Stimulated activated CD8-positive, alpha-beta memory T cell treated with anti-CD3 and anti-CD28 coated beads, Interleukin-2, amount 100 ng/mL, for 1 hour (primary cell): ENCODE measurements at places on chromosomes 6 and 20.
A peak's percentile ranks its signal among the peaks of the same experiment; 100 is the strongest.

DNA sequence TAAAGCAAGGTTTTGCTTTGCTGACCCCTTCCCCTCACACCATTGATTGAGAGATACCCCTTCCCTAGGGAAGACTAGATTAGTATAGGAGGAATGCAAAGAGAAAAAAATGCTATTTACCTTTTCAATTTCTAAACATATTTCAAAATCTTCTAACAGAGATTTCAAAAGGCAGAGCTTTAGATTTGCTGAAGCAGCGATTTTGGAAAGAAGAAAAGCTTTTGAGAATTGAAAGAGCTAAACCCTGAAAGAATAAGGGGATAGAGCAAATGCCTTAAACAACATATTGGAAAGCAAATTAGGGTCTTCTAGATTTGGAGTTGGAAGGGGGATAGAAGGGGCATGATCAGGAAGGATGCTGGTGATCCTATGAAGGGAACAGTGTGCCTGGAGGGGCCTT lies 46.5 kb upstream of the KLHL31 start:
- no peak for DNase-seq

- no peak for DNase-seq
Observed at GRCh38 chr6:96223695-96224094, 207.9 kb downstream of the FUT9 start.

DNA sequence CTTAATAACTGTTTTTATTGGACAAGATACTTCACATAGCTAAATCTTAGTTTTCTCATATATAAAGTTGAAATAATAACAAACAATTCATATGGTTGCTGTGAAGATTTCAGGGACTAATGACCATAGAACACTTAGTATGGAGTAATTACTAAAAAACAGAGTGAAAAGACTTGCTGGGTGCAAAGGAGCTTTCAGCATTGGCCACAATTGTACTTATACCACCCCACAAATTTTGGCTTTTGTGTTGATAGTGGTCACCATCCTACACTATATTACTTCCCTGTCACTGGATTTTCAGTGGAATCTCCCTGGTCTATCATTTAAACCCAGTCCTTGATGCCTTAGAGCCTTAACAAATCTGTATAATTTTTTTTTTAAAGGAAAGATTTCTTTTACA lies 398.6 kb upstream of the EPHA7 start:
- no peak for DNase-seq

DNA sequence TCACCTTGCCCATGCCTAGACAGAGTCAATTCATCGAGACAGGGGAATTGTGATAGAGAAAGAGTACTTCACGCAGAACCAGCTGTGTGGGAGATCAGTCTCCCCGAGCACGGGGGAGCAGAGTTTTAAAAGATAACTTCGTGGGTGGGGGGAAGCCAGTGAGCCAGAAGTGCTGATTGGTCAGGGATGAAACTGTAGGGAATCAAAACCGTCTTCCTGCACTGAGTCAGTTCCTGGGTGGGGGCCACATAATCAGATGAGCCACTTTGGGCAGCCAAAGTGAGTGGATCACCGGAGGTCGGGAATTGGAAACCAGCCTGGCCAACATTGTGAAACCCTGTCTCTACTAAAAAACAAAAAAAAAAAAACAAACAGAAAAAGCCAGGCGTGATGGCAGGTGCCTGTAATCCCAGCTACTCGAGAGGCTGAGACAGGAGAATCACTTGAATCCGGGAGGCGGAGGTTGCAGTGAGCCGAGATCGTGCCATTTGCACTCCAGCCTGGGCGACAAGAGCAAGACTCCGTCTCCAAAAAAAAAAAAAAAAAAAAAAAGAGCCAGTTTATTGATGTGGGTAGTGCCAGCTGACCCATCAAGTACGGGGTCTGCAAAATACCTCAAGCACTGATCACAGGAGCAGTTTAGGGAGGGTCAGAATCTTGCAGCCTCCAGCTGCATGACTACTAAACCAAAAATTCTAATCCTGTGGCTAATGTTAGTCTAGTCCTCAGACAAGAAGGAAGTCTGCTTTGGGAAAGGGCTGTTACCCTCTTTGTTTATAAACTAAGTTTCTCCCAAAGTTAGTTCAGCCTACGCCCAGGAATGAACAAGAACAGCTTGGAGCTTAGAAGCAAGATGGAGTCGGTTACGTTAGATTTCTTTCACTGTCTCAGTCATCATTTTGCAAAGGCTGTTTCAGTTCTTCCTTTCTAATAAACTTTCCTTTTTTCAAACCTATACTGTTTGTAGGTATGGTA lies 3.9 kb upstream of the TRIM39 start:
- no peak for DNase-seq

- peak; percentile 69 for DNase-seq
Observed at GRCh38 chr20:58891086-58891717, 38.7 kb downstream of the GNAS start.

DNA sequence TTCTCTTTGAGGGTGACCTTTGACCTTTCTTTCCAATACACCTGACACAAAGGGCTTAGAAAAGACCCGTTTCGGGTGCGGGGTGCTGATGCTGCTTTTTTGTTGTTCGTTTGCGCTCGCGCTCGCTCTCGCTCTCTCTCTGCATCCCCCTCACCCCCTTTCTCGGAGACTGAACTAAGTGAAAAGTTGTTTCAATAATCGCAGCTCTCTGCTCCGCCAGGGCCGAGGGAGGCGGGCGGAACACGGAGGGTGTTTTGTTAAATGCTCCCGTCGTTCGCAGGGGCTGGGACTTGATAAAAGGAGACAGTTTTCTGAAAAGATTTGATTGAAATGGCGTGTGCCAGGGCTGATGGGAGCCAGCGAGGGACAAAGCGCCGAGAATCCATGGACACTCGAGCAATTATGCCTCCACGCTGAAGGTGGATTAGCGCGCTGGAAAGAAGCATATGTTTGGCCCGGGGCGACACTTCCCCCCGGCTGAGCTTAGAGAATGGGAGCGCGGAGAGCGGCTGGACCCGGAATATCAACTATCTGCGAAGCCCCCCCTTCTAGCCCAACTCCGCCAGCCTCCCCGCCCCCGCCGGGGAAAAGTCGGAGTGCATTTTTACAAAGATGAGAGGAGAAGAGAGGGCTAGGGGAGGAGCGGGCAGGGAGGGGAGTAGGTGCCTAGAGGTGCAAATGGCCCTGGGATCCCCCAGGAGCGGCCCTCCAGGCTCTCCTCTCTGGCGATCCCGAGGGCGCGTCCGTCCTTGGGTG lies 25.0 kb downstream of the TFAP2A start:
- no peak for DNase-seq
